Foreskin fibroblast (primary cell): ENCODE measurements at places on chromosomes 1 and 21.

DNA sequence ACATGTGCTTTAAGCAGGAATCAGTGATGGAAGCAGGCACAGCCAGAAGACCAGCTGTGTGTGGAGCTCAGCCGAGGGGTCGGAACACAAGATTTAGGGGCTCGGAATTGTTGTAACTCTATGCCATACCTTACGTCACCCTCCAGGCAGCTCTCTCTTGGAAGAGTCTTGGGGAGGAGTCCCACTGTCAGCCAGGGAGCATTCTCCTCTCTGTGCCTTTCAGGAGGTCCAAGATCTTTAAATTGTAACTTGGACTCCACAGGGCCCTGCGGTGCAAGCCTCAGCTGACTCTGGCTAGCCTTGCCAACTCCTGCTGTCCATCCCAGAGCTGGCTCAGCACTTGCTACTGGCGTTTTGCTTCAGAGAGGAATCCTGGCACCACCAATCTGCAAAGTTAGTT, 26.4 kb upstream of the ROR1 start:
- peak; percentile 18 for DNase-seq

DNA sequence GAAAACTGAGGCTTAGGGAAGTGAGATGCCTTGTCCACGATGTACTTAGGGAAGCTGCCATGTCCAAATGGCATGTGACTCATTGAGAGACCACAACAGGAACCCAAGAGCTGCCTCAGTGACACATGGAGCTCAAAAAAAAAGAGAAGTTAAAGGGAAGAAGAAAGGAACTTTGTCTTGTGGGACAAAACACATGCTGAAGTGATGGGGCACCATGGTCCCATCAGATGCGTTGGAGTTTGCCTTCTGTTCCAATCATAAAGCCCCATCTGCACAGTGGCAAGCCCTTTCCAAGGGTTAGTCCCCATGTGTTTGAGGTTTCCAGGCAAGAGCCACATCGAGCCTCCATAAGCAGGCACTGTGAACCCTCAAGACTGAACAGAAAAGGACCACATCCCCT, 8.0 kb downstream of the MED8 start:
- no peak for DNase-seq

GRCh38 chr21:37342046-37342632, 24.4 kb upstream of the DYRK1A start:
- DNase-seq = no peak

GRCh38 chr1:169312084-169312954, 55.3 kb downstream of the NME7 start:
- DNase-seq = peak; percentile 88

DNA sequence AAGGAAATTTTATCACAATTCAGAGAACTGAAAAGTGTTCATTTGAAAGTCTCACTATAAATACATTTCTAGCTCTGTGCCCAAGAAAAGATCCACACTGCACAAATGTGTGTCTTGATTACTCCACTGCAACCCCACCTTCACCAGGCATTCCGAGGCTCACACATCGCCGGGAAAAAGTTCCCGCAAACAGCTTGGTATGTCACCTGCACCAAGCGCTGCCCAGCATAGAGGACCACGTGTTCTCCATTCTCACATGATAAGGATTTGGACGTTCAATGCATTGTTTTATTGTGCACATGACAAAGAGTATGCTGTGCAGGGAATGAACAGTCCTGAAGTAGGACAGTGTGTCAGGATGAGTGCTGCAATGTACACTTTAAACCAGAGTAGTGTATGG, 70.1 kb downstream of the ERG start:
- DNase-seq = no peak

GRCh38 chr1:168408884-168409283, 128.2 kb downstream of the TBX19 start:
- peak; percentile 28 for DNase-seq

GRCh38 chr1:229893762-229894444, 173.1 kb upstream of the GALNT2 start:
- no peak for DNase-seq

- DNase-seq = no peak
These were observed 13.9 kb downstream of the H3-3A start for GRCh38 chr1:226076378-226076777.

GRCh38 chr1:1125945-1126344, 10.1 kb upstream of the C1orf159 start:
- DNase-seq = no peak

DNA sequence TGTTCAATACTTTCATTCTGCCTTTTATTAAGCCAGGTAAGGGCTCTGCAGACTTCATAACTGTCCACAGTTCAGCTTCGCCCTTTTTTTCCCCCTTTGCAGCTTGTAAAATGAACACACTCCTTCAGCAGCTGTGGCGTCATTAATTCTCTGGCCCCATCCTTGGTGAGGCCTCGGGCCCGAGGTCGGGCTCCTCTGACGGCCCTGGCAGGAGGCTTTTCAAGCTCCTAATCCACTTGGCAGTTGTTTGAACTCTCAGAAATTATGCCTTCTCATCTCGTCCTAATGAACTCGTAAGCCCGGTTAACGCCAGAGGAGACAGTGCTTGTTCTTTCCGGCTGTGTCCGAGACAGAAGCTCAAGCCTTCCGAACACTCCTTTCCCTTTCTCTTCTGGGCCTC, 18.1 kb upstream of the EPHA8 start:
- no peak for DNase-seq

- DNase-seq = no peak
These were observed 23.7 kb upstream of the TMCO2 start for GRCh38 chr1:40224040-40224439.

- DNase-seq = no peak
These were observed 103.5 kb upstream of the ST6GALNAC5 start for GRCh38 chr1:76763738-76764137.

DNA sequence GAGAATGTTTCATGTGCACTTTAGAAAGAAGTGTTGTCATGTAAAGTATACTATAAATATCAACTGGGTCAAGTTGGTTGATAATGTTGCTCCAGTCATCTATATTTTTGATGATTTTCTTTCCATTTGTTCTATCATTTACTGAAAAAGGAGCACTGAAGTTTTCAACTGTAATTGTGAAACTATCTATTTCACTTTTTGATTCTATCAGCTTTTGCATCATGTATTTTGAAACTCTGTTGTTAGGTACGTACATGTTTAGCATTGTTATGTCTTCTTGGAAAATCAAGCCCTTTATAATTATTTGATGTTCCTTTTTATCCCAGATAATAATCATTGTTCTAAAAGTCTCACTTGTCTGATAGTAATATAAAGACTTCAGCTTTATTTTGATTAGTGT, 14.4 kb upstream of the HIVEP3 start:
- DNase-seq = no peak

DNA sequence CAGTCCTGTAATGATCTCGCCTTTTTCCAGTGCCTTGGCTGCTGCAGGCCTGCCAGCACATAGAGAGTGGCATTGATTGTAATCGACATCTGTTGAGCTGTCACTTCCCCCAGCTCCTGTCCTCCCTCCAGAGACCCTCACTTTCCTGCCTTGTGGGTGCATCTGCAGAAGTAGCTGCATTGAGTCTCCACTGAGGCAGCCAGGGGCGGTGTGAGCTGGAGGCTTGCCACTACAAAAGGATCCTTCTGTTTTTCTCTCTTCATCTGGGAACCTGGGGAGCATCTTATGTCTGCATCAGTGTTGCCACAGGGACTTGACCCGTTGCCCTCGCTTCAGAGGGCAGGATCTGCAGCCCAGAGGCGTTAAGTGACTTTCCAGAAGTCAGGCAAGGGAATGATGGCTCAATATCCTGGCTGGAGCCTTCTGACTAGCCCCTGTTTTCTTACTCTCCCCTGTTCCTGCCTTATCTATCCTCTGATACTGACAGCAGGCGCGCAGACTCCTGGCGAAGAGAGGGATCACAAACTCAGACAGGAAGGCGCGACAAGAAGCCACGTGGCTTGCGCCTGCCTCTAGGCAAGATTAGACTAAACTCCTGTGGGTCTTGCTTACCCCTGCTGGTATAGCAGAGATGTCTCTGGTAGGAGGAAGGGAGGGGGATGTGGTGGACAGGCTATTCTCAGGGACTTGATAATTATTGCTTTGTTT, 13.3 kb upstream of the FMOD start:
- no peak for DNase-seq

DNA sequence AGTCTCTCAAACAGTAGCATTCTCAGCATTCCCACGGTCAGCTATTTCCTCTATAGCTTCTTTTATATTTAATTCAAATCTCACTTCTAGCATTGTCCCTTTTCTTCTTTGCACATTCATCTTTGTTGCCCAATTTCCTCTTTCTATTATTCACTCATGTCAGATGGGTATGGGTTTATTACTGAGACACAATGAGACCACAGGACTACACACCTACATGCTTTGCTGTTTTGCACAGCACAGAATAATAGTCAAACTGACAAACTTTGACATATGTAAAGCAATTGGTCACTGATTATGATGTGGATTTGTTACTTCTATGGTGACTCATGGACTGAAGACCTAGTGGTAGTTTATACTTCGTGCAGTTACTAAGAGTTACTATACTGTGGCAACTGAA, 5.8 kb upstream of the CD1C start:
- DNase-seq = no peak

DNA sequence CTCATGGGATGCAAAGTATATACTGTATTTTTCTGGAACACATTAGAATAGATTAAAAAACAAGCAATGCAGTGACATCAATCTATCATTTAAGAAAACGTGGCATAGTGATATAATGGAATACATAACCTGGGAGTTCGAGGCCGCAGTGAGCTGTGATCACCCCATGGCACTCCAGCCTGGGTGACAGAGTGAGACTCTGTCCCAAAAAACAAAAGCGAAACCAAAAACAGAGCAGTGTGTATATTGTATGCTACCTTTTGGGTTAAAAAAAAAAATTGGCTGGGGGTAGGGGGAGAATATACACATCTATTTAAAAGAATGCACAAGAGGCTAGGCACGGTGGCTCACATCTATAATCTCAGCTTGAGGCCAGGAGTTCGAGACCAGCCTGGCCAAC, 13.5 kb downstream of the SLC2A1 start:
- no peak for DNase-seq

DNA sequence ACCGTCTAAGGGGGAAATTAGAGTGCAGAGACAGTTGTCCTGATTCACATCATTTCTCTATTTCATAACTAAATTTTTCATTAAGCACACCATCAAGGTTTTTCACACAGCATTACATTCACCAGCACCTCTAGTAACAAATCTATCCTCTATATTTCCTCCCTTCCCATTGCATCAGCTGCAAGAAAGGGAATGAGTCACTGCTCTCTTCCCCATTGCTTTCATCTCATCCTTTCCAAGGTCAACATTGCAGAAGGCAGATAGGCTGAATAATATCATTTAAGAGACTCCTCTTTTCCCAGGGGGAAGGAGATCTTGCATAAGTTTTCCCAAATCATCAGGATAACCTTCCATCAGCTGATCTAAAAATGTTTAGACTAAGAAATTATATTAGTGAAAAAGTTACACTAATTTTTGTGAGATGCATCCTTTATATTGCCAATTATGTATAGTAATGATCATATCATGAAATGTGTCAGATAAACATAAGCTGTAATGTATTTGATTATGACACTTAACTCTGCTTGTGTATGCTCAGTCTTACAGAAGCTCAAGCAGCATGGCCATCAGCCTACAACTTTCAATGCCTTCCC, 4.3 kb downstream of the INTS7 start:
- peak; percentile 83 for DNase-seq

DNA sequence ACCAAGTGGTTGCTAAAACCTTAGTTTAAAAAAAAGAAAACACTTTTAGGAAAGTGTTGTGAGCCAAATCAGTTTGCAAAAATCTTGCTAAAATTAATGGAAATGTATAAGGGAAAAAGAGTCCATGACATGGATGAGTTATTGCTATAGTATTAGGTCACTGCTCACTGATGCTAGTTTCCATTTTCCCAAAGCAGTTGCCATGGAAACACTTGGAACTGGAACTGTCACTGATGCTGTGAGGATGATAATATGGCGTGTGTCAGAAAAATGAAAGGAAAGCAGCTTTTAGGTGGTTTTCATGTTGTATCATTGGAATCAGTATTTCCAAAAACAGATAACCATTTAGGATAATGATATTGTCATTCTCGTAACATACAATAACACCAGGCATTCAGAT, 104.4 kb downstream of the PHTF1 start:
- DNase-seq = no peak

DNA sequence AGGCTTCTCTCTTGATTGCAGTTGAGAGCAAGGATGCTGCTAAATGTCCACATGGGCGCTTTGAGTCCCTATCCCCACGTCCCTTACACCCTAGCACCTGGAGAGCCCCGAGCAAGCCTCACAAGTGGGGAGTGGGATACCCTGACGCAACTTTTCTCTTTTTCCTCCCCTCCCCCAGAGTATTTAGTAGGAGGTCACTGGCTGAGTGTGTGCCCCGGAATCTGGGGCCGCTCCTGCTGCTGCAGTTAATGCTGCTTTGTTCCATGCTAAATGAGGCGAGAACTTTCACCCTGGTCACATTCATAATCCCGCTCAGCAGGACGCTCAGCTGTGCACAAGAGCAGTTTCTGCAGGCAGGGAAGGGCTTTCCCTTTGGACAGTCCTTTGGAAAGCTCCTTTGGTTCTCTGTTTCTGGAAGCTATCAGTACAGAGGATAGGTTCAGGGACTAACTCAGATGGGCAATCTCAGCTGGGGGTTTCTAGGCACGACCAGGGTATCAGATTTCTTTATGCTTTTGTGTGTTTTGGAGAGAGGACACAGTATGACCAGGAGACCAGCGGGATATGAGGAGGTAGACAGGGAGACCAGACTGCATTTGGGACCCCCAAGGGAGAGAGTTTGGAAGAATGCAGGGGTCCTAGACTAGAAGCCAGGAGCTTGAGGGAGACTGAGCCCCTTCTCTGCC, 75.9 kb downstream of the NOS1AP start:
- DNase-seq = no peak

GRCh38 chr1:198290089-198290683, 133.4 kb downstream of the NEK7 start:
- DNase-seq = peak; percentile 4

GRCh38 chr1:23696335-23696989, 4.9 kb downstream of the RPL11 start:
- no peak for DNase-seq

GRCh38 chr21:41836166-41837015, 42.8 kb downstream of the PRDM15 start:
- DNase-seq = no peak

GRCh38 chr1:23021834-23022233, 2.6 kb downstream of the KDM1A start:
- DNase-seq = no peak

DNA sequence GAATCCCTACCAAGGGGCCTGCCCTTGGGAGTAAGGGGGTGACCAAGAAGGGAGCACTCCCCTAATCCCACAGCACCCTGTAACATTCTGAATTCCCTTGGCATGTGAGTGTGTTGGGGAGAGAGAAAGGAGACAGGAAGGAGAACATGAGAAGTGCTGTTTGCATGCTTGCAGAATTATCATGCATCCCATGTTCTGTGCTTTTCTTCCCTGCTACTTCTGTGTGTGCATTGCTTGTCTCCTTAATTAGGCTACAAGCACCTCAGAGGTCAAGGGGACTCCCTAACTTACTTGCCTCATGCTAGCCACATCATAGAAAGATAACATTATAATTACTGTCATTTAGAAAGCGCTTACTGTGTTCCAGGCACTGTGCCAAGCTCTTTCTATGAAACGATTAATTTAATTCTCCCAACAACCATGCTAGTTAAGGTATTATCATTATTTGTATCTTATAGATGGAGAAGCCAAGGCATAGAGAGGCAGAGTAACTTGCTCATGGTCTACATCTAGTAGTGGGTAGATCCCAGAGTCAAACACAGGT, 11.1 kb downstream of the NOS1AP start:
- DNase-seq = peak; percentile 19
